Upper lobe of right lung (tissue), 1 donor: ENCODE measurements at places on chromosomes 5 and 9.

GRCh38 chr9:74770508-74771261 lies 117.0 kb downstream of the TRPM6 start:
- DNase-seq = no peak

DNA sequence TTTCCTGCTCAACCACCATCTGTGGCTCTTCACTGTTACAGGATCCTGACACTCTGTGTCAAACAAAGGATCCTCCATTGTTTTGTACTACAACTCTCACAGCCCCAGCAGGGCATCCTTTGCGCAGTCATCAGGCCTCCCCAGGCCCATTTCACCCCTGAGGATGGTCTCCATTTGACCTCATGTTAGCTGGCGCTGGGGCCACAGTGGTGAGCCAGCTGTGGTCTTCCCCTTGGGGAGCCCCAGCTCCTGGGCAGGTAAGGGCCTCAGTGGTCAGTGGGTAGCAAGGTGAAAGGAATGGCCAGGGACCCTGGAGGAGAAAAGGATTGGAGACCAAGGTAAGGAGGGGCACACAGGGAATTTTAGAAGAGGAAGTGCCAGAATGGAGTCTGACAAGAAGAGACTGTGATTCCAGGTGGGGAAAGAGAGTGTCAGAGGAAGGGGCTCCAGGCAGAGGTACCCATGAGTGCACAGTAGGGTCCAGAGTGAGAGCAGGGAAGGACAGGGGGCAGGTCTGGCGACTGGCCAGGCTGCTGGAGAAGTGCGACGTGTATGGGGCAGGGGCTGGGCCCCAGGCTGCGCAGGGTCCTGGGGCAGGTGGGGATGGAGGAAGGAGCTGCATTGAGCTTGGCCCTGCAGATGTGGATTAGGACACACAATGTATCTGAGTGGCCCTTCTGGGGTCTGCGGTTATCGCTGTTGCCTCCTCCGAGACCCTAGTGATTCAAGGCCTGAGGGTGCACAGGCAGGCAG lies 109.9 kb downstream of the PHF2 start:
- DNase-seq = peak; percentile 58

- no peak for DNase-seq
Observed at GRCh38 chr5:77774981-77775789, 954 bp downstream of the TBCA start.

DNA sequence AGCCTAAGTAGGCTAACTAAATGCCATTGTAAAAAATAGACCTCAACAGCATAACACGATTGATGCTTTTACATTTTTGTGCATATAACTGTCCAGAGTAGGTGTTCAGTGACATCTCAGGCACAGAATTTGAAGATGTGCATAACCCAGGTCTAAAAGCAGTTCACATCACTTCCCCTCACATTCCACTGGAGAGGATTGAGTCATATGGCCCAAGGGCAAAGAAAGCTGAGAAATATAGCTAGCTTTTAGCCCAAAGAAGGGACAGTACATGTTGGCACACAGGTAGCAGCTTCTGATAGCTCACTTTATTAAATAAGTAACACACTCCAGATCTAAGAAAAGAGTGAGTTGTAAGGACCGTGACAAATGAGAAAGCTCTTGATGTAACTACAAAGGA lies 2259.5 kb upstream of the WWC1 start:
- DNase-seq = no peak

- no peak for DNase-seq
Observed at GRCh38 chr5:123174916-123175481, 86.0 kb downstream of the PRDM6 start.

DNA sequence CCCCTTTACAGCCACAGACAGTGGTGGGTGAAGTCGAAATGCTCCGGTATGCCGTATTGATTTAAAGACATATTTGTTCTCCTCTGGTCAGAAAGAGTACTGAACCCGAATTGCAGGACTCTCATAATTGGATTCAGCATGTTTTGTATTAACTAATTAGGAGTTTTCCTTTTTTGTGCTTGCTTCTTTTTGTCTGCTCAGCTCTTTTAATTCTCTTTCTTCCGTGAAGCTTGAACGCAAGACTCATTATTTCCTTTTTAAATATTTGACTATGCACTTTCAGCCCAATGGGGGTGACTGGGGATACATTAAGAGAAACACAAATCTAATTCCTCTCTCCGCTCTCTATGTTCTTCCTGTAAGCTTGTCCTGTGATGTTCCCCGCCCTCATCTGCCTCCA lies 246.6 kb upstream of the IRX2 start:
- DNase-seq = no peak

DNA sequence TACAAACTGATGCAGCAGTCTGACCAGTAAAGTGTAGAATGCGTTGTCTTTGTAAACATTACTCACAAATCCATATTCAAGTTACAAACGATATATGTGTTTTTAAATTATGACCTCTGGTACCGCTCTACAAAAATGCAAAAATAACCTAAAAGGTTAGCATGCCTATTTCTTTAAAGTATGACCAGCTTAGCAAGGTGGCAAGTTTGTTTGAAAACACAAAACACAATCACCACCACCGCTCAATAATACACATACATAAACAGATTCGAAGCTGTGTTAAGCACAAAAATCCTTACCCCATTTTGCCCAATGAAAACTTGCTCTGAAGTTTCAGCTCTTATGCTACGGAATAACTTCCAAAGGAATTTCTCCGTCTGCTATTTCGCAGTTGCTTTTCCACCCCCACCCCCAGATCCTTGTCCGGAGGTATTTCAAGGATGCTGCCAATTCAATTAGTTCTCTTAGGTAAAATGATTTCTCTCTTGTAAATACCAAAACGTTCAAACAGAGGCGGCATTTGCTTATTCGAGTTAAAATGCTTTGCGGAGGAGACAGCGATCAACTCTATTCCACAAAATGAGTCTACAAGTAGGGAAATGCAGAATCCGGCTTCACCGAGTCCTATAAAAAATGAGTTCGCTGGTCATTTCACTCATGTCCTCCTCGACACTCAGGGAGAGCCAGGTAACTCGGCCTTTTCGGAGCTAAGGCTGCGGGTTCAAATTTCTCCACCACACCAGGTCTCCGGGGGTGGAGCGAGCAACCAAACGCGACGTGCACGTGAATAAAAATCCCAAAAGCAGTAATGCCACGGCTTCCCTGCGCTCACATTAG lies 1.2 kb downstream of the HOMER1 start:
- DNase-seq = no peak

DNA sequence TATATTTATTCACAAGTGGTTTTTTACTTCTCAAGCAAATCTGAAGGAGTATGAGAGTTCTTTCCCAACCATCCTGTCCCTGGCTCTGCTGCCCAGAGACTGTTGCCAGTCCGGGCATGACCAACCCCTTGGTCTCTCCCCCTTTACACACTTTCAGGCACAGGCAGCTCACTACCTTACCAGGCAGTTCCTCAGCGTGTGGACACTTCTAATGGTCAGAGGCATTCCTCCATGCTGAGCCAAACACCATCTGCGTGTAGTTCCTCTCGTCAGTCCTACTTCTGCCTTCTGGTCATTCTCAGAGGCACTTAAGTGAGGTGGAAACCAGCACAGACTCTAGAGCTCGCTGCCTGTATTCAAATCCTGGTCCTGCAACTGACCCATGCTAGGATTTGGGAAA lies 56.1 kb downstream of the TSTD2 start:
- peak; percentile 11 for DNase-seq

GRCh38 chr5:169561893-169562292 lies 21.7 kb upstream of the SPDL1 start:
- no peak for DNase-seq

DNA sequence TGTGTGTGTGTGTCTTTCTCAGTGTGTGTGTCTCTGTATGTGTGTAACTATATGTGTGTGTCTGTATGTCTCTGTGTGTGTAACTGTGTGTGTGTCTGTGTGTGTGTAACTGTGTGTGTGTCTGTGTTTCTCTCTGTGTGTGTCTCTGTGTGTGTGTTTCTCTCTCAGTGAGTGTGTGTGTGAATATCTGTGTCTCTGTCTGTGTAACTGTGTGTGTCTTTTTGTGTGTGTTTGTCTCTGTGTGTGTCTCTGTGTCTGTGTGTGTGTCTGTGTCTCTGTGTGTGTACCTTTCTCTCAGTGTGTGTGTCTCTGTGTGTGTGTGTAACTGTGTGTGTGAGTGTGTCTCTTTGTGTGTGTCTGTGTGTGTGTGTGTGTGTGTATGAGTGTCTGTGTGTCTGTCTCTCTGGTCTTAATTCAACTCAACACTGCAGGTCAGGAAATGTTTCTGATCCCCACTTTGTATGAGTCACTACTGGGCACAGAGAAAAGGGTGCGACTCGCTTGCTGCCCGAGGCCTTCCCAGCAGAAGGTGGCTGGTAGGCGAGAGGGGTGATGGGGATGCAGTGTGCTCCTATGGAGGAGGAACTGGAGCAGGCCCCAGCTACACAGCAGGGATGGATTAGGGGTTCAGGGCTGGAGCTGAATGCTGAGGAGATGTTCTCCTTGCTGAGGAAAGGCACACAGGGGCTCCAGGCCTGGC lies 52.1 kb downstream of the NSG2 start:
- no peak for DNase-seq

DNA sequence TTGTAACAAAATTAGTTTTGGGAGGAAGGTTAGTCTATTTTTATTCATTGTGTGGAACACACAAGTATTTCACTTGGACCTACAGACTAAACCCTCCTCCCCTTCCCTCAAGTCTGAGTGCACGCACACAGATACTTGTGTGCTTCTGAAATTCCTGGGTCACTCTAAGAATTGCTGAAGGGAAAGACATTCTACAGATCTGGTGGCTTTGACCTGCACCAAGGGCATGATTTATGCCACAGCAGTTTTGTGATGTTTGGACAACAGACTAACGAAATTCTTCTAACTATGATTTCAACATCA lies 150.5 kb downstream of the ARL15 start:
- no peak for DNase-seq

DNA sequence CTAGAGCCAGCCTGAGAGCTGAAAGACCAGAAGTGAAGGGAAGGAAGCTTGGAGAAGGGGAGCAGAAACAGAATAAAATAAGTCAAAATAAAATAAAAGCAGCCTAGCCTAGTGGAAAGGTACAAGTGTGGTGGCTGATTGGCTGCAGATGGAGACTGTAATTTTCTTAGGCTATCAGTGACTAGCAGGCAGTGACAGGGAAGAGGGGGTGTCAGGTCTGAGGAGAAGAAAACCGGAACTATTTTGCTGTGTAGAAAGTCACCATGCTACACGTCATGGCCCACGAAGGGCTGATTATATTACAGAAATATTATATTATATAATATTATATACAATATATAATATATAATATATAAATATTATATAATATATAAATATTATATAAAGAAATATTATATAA lies 98.1 kb upstream of the TAF11L2 start:
- DNase-seq = no peak

DNA sequence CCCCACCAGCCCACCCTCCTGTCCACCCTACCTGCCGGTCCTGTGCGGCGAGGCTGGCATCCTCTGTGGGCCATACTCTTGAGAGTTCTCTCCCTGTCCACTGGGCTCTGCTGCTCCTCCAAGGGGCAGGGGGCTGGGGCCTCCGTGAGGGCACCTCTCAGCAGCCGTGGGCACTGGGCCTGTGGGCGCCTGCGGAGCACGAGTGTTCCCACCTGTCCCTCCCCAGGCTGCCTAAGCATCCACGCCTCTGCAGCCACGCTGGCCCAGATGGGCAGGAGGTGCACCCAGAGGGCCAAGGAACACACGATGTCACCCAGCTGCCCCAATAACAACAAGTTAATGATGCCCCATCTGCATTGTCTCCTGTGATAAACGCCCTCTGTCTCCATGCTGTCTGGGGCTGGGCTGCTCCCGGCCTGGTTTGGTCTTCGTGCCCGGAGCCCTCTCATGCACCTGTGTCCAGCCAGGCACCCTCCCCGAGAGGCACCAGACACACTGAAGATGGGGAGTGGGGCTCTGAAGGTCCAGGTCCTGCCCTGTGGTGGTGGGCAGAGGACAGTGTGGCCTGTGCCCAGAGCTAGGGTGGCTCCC lies 114.5 kb downstream of the RXRA start:
- DNase-seq = no peak

DNA sequence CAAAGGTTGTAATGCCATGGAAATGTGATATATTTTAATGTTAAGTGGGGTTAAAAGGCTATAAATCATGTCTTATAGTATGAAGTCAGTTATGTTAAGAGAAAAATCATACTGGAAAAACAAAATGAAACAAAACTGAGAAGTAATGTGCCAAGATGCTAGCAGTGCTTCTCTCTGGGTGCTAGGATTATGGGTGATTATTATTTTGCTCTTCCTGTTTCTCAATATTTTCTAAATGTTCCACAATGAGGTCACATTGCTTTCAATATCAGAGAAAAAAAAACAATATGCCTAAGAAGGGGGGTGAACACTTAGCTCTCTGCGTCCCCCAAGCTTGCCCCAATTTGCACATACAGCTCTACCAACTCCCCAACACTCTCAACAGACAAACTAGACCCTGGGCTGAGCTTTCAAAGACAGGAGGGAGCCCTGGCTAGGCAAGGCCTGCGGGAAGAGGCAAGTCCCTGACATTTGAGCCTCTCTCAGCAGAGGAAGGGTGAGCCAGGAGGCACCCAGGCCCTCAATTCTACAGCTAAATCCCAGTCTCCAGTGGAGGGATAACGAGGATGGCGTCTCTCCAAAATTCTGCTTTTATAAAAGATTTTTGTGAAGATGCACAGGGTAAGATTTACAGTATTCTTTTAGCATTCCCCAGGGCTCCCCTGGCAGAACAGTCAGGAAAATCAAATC lies 24.4 kb downstream of the WHRN start:
- DNase-seq = no peak

- no peak for DNase-seq
Observed at GRCh38 chr5:170635706-170636105, 131.9 kb downstream of the KCNIP1 start.

GRCh38 chr5:65172486-65173129 lies 309.1 kb downstream of the ADAMTS6 start:
- DNase-seq = no peak

DNA sequence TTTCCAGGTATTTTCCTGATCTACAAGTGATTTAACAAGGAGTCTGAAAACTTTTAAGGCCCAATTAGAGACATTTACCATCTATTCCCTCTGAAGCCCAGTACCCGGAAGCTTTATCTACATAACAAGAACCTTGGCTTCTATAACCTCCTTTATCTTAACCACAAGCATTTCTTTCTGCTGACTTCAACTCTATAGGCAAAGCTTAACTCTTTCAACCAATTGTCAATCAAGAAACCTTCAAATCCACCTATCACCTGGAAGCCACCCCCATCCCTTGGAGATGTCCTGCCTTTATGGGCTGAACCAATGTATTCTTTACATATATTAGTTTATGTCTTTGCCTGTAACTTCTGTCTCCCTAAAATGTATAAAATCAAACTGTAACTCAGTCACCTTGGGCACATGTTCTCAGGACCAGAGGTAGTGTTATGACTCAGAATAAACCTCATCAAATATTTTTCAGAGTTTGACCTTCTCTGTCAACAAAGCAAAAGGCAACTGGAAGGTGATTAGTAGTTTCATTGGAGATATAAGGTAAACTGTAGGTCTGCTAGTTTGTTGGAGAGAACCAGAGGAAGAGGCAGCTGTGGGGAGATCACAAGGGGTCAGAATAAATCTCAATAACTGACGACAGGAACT lies 13.0 kb upstream of the RIMOC1 start:
- DNase-seq = no peak

GRCh38 chr9:93958819-93959682 lies 3.9 kb upstream of the BARX1 start:
- DNase-seq = peak; percentile 79

GRCh38 chr5:78744951-78745534 lies 96.5 kb upstream of the LHFPL2 start:
- no peak for DNase-seq
